ENCODE measurements at places on chromosomes 3 and 15. TPM values are rescaled to one million over a fixed set of nuclear protein-coding genes. Genes with fewer than 3 reads are reported as not detected.

GRCh38 chr3:49021813-49022687 lies at the start of gene NDUFAF3:
TSS of gene NDUFAF3 (plus strand) at chr3:49022121. CDS start at chr3:49022145, 24 bp downstream.
- peak; percentile 96 for DNase-seq

GRCh38 chr3:177553579-177553978 lies 356.3 kb upstream of the TBL1XR1 start:
- no peak for DNase-seq

GRCh38 chr3:94171954-94172353 lies 109.1 kb downstream of the NSUN3 start:
- DNase-seq, result no peak

Gene ADGRG7
- total RNA-seq, result 46.5 TPM

Gene MRPL3
- 74.4 TPM for total RNA-seq

DNA sequence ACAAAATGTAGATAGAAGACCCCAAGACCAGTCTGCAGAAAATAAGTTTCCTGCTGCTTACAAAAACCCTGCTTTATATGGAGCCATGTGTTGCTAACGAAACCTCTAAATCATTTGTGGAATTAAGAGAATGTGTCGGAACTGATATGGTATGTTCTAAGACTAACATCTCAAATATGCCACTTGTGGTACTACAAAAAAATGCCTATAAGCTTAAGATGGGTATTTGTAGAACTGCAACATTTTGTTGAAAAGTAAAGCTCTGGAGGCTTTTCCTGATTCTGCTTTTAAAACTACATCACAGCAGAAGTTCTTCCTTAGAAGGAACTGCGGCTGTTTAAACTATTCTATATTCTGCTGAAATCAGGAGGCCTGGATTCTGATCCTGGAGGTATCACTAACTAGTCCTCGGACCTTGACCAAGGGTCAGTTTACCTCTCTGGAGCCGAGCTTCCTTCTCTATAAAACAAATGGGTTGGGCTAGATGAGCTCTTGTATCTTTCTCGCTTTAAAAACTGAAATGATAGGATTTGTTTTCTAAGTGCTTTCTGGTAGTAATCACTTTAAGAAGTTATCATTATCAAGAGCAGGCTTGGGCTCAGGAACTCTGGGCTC lies 74.9 kb downstream of the RAD18 start:
- peak; percentile 81 for DNase-seq

DNA sequence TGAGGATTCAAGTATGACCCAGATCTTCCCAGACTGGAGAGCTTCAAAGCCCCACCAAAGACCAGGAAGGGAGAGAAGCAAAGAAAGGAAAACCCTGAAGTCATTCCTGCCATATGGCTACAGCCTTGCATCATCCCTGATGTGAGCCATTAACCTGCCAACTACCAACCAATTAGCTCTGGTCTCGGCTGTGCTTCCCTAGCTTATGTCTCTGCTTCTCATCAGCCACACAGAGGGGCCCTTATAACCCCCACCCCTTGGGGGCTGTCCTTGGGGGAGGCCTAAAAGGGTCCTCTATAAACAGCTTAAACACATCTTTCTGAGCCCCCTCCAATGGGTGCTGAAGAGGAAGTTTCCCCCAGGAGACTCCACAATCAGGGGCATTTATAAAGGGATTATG lies 52.8 kb downstream of the NOX5 start:
- DNase-seq, result peak; percentile 4

All from cardiac muscle cell (in vitro differentiated cells and primary cell).